ENCODE measurements at places on chromosomes 2 and 18. TPM values are rescaled to one million over a fixed set of nuclear protein-coding genes. Genes with fewer than 3 reads are reported as not detected.

DNA sequence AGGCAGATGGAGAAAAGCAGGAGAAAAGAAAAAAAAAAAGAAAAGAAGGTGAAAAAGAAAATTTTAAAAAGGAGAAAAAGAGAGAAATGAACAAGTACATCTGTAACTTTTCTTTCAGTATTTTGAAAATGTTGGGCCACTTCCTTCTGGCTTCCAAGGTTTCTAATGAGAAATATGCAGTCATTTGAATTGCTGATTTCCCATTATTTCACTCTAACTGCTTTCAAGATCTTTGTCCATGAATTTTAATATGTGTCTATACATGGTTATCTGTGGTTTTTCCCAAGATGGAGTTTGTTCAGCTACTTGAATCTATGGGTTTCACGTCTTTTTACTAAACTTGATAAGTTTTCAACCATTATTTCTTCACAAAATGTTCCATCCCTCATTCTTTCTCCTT is 14.3 kb upstream of the MPP4 start:
- H3K4me3 ChIP-seq = no peak overlapping the region
- no peak overlapping the region for H3K27ac ChIP-seq
- DNase-seq = no peak
- peaks cover 6% of the 10 kb centered on the region for H3K36me3 ChIP-seq
- no peaks in the 10 kb centered on the region for H3K4me1 ChIP-seq
- no peaks in the 10 kb centered on the region for H3K27me3 ChIP-seq

EFEMP1 gene
- 1.2 TPM for total RNA-seq

- H3K4me3 ChIP-seq = no peak overlapping the region
- no peaks in the 10 kb centered on the region for H3K27me3 ChIP-seq
- no peaks in the 10 kb centered on the region for H3K4me1 ChIP-seq
- no peak for DNase-seq
- H3K27ac ChIP-seq = no peak overlapping the region
Measured at GRCh38 chr2:233217892-233218377, 33.5 kb upstream of the ATG16L1 start.

GRCh38 chr18:25862881-25863600 is 227.4 kb downstream of the SS18 start:
- H3K27me3 ChIP-seq = no peaks in the 10 kb centered on the region
- H3K36me3 ChIP-seq = no peaks in the 10 kb centered on the region

DNA sequence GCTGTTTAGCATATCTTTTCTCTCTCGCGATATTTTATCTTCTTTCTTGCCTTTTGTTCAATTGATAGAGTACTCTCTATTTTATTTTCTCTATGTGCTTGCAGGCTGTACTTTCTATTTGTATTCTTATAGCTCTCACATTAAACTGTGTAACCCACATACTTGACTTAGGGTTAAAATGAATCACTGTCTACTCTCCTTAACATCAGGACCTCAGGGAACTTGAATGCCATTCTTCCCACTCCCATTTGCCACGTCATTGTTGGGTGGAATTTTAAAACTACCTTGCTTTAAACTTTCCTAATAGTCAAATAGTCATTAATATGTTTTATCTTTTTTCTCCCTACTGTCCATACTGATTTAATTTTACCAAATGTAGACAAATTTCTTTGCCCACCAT is 269.7 kb downstream of the ALPK2 start:
- H3K27ac ChIP-seq = no peak overlapping the region
- H3K4me1 ChIP-seq = peaks cover 4% of the 10 kb centered on the region
- peaks cover 2% of the 10 kb centered on the region for H3K27me3 ChIP-seq
- DNase-seq = no peak

DNA sequence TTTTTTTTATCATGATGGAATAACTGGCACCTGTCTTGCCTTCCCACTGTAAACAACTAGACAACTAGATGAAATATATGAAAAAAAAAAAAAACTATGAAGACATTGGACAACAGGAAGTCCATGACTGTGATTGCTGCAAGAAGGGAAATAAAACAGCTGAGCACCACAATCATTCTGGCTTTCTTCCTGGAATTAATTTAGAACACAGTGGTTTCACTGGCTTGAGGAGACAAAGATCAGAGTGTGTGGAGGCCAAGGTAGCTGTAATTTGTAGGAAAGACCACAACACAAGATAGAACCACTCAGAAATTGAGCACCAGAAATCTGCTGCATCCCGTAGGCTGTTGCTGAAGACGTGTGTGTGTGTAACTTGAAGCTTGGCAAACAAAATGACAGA is 121.1 kb upstream of the PID1 start:
- no peak overlapping the region for H3K4me3 ChIP-seq
- H3K27ac ChIP-seq = no peak overlapping the region
- no peaks in the 10 kb centered on the region for H3K36me3 ChIP-seq
- no peak for DNase-seq
- peaks cover 1% of the 10 kb centered on the region for H3K27me3 ChIP-seq
- no peaks in the 10 kb centered on the region for H3K4me1 ChIP-seq

- no peaks in the 10 kb centered on the region for H3K36me3 ChIP-seq
- no peak for DNase-seq
- H3K27ac ChIP-seq = no peak overlapping the region
- peaks cover 6% of the 10 kb centered on the region for H3K27me3 ChIP-seq
- peaks cover 13% of the 10 kb centered on the region for H3K4me1 ChIP-seq
- H3K4me3 ChIP-seq = no peak overlapping the region
Measured at GRCh38 chr2:170396799-170397459, 219.0 kb downstream of the MYO3B start.

DNA sequence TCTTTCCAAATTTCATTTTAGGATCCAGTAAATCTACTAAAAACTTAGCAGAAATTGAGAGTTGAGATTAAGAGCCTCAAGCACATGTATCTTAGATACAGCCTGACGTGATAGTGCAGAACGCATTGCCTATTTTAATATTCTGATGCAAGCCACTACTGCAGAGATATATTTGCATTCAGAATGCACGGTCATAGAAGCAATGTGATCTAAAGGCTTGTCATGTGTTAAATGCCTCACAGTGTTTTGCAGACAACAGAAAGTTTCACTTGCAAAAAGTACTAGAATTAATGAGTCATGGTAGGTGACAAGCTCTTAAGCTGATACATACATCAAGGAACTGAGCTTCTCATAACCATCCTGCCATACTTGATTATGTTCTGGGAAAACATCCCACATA is 886.7 kb upstream of the CHAC2 start:
- DNase-seq = no peak
- no peaks in the 10 kb centered on the region for H3K36me3 ChIP-seq
- H3K27ac ChIP-seq = no peak overlapping the region
- H3K27me3 ChIP-seq = no peaks in the 10 kb centered on the region
- H3K4me3 ChIP-seq = no peak overlapping the region
- H3K4me1 ChIP-seq = no peaks in the 10 kb centered on the region

GPR75 gene
- total RNA-seq = 5.6 TPM

GRCh38 chr2:171210864-171211431 is 50.3 kb upstream of the TLK1 start:
- H3K4me1 ChIP-seq = no peaks in the 10 kb centered on the region
- no peak overlapping the region for H3K4me3 ChIP-seq
- H3K27ac ChIP-seq = no peak overlapping the region
- no peaks in the 10 kb centered on the region for H3K36me3 ChIP-seq
- peaks cover 2% of the 10 kb centered on the region for H3K27me3 ChIP-seq

RAB6C gene
- total RNA-seq = 0.25 TPM

GRCh38 chr2:65070172-65070830 is 14.1 kb downstream of the CEP68 start:
- peaks cover 17% of the 10 kb centered on the region for H3K4me1 ChIP-seq
- no peak for DNase-seq
- peak overlapping the region; percentile 44 for H3K27ac ChIP-seq
- no peaks in the 10 kb centered on the region for H3K36me3 ChIP-seq
- no peaks in the 10 kb centered on the region for H3K27me3 ChIP-seq

DNA sequence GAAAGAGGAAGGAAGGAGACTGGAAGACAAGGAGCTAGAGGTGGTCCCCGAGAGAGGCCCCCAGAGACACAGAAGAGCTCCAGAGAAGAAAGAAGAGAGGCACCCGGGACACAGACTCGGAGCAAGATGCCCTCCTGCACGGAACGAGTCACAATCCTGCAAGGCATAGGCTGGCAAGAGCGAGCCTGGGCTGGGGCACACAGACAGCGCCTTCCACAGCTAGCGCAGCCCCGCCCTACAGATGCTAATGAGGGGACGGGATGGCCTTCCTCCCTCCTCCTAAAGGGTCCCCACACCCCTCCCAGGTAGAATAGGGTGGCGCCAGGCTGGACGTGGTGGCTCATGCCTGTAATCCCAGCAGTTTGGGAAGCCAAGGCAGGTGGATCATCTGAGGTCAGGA is 19.8 kb upstream of the GPR17 start:
- H3K27ac ChIP-seq = no peak overlapping the region
- DNase-seq = no peak
- peaks cover 5% of the 10 kb centered on the region for H3K27me3 ChIP-seq
- H3K4me1 ChIP-seq = peaks cover 3% of the 10 kb centered on the region
- H3K4me3 ChIP-seq = no peak overlapping the region

DNA sequence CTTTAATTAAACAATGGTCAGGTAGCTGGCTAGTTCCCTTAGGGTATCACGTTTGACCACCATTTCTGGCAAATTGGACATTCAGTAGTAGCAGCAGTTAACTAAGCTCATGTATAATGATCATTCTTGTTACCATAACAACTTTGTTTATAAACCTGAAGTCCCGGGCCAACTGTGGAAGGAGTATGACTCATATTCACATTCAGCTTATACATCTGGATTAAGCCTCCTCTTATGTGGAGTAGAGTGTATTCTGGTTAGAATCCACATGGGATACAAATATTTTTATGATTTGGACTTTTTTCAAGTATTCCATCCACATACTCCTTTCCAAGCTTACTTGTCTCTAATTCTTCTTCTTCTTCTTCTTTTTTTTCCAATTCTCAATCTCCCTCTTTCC is 70.3 kb upstream of the ZSWIM2 start:
- H3K27me3 ChIP-seq = no peaks in the 10 kb centered on the region
- DNase-seq = no peak
- no peaks in the 10 kb centered on the region for H3K36me3 ChIP-seq
- no peaks in the 10 kb centered on the region for H3K4me1 ChIP-seq
- no peak overlapping the region for H3K27ac ChIP-seq

DNA sequence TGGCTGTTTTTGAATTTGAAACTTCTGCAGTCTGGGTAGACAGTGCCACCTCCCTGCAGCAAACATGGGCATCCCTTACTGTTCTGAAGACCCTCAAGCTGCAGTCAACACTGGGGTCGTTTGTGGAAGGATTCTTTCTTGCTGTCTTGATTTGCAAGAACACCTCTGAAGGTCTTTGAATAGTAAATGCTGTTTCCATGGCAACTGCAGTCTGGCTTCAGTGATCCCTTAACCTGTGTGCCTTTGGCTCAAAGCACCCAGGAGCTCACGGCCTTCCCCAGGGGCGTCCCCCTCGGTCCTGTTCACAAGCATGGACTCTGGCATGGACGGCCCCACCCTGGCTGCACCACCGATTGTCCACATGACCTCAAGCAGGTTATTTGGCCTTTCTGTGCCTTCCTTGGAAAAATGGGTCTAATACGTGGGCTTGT is 38.3 kb downstream of the LRRFIP1 start:
- DNase-seq = no peak
- H3K36me3 ChIP-seq = no peaks in the 10 kb centered on the region
- no peak overlapping the region for H3K4me3 ChIP-seq
- H3K27ac ChIP-seq = no peak overlapping the region
- H3K27me3 ChIP-seq = peaks cover 8% of the 10 kb centered on the region

GRCh38 chr2:111029181-111029927 is 91.4 kb upstream of the BCL2L11 start:
- H3K4me3 ChIP-seq = no peak overlapping the region
- H3K36me3 ChIP-seq = no peaks in the 10 kb centered on the region
- H3K27me3 ChIP-seq = peaks cover 5% of the 10 kb centered on the region
- H3K27ac ChIP-seq = no peak overlapping the region

GRCh38 chr18:59454909-59455727 is 96.1 kb upstream of the LMAN1 start:
- no peak for DNase-seq
- no peaks in the 10 kb centered on the region for H3K36me3 ChIP-seq

SH3RF3 gene
- 1.7 TPM for total RNA-seq

APCDD1 gene
- total RNA-seq = 171 TPM

REG1B gene
- total RNA-seq = not detected

DNA sequence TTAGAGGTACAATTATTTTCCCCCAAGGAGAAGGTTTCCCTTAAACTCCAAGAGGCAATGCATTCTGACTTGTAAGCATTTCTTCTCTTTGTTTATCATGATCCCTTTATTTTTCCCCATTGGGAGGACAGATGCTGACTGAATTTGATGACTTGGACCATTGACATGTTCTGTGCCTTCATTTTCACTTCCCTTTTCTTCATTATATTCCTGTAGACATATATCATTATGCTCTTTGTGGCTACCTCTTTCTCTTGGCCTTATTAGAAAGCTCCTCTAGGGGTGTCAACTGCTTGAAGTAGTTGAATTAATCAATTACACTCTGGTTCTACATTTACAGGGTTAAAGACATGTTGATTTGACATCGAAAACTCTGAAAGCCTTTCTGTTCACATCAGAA is 330.0 kb upstream of the DCC start:
- H3K27ac ChIP-seq = no peak overlapping the region
- no peak for DNase-seq
- H3K4me1 ChIP-seq = peaks cover 6% of the 10 kb centered on the region

IL36B gene
- not detected for total RNA-seq

UGT1A1 gene
- not detected for total RNA-seq

NCKAP5 gene
- 0.20 TPM for total RNA-seq

ALPP gene
- total RNA-seq = 0.34 TPM

HTR2B gene
- total RNA-seq = not detected

ALPG gene
- total RNA-seq = 2.4 TPM
